ENCODE measurements at places on chromosomes 5 and 9.

GRCh38 chr5:16756692-16757091 lies 139.9 kb upstream of the RETREG1 start:
- DNase-seq, result no peak

GRCh38 chr9:107274953-107275422 lies 8.1 kb upstream of the RAD23B start:
- DNase-seq, result no peak

- DNase-seq, result no peak
Observed at GRCh38 chr5:143222287-143223231, 180.9 kb downstream of the NR3C1 start.

DNA sequence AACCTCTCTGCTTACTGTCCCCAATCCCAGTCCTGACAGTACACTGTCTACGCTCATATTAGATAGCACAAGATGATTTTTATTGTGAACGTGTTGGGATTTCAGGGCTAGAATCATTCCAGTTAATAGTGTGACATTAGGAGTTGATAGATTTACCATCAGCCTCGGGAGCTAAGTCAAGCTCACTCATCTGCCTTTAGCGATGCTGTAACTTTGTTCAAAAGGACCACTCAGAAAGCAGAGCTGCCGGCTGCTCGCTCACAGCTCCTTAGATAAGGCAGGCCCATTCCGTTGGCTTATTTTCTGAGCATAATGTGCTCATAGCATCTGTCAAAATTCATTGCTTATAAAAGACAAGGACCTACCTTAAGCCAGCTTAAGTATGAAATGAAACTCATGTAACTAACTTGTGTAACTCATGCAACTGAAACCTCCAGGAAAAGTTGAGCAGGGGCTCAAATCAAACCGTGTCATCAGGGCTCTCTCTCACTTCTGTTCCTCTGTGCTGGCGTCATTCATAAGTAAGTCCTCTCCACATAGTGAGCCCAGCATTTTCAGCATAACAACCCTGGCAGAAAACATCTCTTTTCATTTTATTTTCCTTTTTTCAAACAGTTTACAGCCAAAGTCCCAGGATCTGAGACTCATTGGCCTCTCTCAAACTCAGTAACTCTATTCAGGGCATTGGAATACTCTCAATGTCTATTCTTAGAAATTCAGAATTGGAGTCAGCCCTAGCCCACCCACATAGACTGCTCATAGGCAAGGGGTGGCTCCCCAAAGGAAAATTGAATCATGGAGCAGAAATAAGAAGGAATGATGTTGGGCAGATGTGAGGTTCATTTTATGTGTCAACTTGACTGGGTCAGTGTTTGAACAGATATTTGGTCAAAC lies 208.8 kb downstream of the MAN2A1 start:
- no peak for DNase-seq

GRCh38 chr5:122738088-122738487 lies 36.8 kb upstream of the SNX2 start:
- DNase-seq, result no peak

GRCh38 chr9:18855656-18856055 lies 177.4 kb downstream of the SAXO1 start:
- no peak for DNase-seq

- DNase-seq, result no peak
Observed at GRCh38 chr5:27434335-27434734, 395.9 kb upstream of the CDH9 start.

- no peak for DNase-seq
Observed at GRCh38 chr9:15354713-15355112, 47.7 kb upstream of the TTC39B start.

- DNase-seq, result no peak
Observed at GRCh38 chr5:139772927-139773690, 22.5 kb upstream of the PSD2 start.

DNA sequence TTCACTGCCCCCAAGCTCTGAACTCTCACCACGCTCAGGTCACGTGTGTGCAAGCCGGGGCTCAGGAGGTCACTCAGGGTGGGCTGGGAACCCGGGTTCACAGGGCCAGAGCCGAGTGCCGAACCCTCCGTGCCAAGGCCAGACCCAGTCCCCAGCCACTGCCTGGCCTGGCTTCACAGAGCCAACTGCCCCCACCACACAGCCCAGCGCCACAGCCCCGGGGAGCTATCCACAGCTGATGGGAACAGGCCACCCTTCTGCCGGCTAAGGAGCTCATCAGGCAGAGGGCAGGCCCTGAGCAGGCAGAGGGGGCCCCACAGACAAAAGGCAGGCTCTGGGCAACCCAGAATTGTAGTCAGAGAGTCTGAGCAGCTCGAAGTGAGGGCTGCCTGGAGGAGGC lies 117.0 kb downstream of the VAV2 start:
- no peak for DNase-seq

DNA sequence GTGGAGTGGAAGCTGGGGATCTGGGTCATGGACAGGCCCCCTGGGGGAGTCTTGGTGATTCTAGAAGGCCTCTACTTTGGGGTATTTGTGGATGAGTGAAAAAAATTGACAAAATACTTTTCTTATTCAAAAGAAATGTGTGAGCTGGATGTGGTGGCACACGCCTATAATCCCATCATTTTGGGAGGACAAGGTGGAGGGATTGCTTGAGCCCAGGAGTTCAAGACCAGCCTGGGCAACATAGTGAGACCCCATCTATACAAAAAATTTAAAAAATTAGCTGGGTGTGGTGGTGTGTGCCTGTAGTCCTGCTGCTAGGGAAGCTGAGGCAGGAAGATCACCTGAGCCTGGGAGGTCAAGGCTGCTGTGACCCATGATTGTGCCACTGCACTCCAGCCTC lies 6.6 kb upstream of the NCS1 start:
- DNase-seq, result no peak

GRCh38 chr9:90044263-90044662 lies 439.5 kb downstream of the GADD45G start:
- no peak for DNase-seq

DNA sequence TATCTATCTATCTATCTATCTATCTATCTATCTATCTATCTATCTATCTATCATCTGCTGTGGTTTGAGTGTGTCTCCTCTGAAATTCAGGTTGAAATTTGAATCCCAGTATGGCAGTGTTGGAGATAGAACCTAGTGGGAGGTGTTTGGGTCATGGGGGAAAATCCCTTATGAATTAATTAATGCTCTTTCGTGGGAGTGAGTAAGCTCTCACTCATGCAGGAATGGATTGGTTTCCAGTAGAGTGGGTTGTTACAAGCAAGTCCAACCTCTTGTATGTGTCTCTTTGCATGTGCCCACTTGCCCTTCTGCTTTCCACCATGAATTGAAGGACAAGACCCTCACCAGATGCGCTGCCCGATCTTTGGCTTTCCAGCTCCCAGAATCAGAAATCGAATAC lies 113.0 kb downstream of the ANXA1 start:
- no peak for DNase-seq

GRCh38 chr5:177510567-177511053 lies 984 bp upstream of the DOK3 start:
- DNase-seq, result no peak

DNA sequence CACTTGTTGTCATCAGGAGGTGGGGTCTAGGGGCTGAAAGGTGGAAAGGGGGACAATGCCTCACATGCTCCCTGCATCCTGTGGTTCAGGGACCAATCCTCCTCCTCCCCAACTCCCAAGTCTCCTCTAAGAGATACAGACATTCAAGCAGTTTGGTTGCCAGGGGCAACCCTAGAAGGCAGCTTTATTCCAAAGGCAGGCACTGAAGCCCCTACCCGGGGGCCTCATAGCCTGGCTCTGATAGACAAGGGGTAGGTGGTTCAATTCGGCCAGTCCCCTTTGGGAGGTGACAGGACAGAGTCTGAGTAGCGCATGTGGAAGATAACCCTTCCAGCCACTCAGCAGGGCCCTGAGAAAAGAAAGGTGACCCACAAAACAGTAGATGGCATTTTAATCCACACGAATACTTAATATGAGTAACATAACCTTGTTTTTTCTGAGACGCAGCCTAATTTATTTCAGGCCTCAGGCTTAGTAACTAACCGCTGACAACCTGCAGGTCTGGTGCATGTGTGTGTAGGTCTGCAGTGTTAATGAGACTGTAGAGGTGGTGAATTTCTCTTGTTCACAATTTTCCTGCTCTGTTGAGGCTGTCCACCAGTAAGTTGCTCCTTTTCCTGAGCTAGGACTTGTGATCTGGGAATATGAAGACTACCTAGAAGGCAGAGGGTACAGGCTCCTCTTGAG lies 31.3 kb upstream of the HSPA9 start:
- no peak for DNase-seq

GRCh38 chr9:125444956-125445506 lies 183.4 kb downstream of the GAPVD1 start:
- DNase-seq, result no peak

DNA sequence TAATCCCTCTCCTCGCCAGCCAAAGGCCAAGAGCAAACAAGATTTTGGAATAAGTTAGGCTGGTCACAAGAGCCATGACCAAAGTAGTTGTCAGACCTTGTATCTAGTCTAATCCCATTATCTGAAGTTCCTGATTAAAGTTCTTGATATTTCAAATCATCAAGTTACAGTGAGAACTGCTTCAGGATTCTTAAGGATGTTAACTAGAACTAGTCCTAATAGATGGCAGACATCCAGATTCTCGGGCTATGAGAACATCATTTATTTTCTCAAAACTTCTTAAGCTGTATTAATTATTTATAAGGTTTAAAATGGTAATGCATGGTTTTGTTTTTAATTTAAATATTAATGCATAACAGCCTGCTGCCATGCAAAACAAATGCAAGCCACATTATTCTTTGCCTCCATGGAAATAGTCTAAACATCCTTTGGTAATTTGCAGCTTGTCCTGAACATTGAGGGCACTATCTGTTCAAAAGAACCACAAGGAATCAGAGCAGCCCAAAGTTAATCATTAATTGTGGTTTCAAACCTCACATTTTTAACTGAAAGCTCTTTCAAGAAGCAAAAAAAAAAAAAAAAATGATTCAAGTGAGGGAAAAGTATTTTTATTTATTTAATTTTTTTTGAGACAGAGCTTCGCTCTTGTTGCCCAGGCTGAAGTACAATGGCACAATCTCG lies 95.1 kb downstream of the TTC39B start:
- DNase-seq, result no peak

- no peak for DNase-seq
Observed at GRCh38 chr5:41787265-41787664, 83.0 kb downstream of the OXCT1 start.

GRCh38 chr5:33629999-33630398 lies 189.2 kb downstream of the TARS1 start:
- no peak for DNase-seq

DNA sequence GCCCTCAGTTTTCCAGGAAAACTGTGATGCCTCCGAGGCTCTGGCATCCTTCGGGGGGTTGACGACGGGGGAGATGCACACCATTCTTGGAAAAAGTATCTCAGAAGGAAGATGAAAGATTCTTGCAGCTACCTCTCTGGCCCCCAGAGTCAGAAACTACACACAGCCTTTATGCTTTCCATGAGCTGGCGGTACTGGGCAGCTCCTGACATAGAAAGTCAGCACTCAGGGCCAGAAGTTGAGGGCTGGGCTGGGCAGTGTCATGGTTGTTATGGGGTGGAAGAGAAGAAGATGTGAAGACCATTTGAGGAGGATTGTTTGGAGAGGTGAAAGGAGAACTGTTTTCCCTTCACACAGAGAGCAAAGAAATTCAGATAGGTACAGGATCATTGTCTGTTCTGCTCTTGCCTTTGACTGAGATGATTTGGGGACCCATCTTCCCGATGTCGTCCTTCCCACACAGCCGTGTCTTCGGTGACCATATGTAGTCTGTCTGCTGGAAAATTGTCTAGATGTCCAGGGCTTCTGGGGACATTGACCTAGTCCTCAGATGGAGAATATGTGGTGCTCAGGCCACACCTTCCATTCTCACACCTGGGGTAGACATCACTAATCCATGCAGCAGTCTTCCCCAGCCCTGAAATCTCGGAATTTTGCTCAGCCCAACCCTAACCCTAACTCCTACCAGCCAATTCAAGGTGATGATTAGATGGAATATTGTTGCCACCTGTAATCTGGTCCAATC lies 237.1 kb downstream of the CACNA1B start:
- no peak for DNase-seq

DNA sequence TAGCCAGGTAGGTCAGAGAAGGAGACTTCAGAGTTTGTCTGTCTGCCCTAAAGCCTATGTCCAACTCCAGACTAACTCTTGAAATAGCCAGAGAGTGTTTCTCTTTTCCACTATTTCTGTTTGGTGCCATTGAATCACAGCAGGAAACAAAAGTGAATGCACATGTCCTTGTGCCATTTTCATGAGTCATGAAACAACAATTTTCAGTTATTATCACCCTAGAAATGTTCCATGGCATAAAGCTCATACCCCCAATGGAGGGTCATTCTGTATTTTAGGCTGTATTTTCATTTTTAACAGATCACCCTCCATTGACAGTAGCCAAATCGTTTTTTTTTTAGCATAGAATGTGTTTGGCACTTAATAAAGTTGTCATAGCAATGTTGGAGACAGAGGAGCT lies 124.7 kb downstream of the PAPPA start:
- DNase-seq, result no peak

GRCh38 chr9:87882627-87883026 lies at the start of gene SPATA31E1:
Gene SPATA31E1, plus strand, starts transcription at chr9:87882877. Its CDS starts 15 bp downstream, at chr9:87882892.
- no peak for DNase-seq

DNA sequence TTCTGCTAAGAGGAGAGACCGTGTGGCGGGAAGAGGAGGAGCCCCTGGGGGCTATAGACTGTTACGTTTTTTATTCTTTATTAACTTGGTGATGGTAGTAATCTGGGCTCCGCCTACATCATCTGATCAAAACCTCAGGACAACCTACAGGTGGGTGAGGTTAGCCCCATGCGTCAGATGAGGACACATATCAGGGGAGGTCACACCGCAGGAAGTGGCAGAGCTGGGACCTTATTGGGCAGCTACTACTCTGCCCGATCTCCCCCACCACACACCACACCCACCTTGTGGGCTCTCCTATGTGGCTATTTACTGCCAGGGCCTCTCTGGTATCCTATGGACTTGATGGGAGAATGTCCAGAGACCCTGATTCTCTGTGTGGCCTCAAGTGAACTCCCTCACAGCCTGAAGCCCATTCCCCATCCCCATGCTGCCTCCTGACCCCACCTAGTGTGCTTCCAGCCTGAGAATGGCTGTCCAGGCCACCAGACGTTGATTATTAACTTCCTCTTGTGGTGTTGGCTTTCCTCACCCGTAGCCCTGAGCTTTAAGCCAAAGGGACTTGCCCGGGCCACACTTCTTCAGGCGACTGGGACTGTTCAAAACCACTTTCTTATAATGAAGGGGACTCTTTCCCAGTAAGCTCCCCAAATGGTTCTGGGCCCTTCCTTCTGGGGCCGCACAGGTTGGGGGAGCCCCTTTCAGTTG lies 8.2 kb downstream of the UNC5A start:
- DNase-seq, result no peak

- DNase-seq, result no peak
Observed at GRCh38 chr5:53360811-53361210, 119.6 kb upstream of the FST start.

DNA sequence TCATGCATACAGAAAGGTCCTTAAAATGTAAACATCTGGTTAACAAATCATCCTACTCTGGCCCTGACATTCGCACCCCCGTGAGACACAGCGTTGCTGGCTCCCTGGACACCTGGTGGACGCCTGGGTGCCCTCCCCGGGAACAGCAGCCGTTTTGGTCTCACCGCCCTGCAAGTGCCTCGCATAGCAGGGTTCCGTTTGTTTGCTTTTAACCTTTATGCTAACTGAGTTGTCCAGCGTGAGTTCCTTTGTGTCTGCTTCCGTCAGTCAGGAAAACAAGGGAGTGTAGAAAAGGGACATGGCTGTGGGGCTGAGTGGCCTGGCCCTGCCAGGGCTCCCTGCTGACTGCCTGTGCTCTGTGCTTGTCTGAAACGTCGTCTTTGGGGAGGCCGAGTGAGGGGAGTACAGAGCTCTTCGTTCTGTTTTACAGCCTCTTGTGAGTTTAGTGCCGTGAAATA lies 91.8 kb upstream of the CACNA1B start:
- DNase-seq, result no peak

GRCh38 chr9:36110434-36110833 lies 26.1 kb upstream of the GLIPR2 start:
- no peak for DNase-seq

All from activated CD8-positive, alpha-beta memory T cell treated with anti-CD3 and anti-CD28 coated beads for 1 hour (primary cell).